Astrocyte (in vitro differentiated cells and primary cell): ENCODE measurements at places on chromosomes 13 and 19. TPM values are rescaled to one million over a fixed set of nuclear protein-coding genes. Genes with fewer than 3 reads are reported as not detected.

GRCh38 chr13:98905199-98905598, 72.7 kb downstream of the DOCK9 start:
- DNase-seq, result no peak

DNA sequence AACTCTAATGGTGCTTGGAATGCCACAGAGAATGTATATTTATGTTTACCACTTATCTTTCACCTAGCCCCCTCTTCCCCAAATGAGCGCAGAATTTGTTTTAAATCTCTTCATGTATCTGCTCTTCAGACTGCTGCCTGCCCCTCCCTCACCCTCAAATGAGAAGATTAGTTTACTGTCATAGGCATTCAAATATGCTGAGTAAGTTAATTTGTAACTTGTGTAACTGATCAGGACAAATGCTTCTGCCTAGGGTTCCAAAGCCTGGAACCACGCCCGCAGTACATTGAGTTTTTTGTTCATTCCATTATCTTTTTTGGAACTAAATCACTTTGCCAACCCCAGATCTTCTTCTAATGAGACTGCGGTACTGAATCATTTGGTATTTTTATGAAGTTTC, 74.5 kb downstream of the ATP8A2 start:
- DNase-seq, result no peak

Gene TICAM1
- total RNA-seq, result 10.0 TPM in 2 replicates

DNA sequence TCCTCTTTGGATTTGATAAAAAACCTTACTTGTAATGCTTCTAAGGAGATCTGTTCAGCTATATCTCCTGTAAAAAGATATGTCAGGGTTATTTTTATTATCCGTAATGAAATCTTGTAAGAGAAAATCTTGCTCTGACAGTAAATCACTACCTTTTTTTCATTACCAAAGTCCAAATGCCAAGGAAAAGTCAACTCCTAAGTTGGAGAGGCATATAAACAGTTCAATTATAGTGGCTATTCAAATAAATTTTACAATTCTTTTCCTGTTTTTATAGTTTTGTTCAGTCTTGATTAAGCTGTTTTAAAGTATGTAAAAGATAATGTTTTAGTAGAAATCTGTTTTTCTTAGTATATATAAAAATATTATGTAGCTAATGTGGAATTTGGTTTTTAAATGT, 9.0 kb downstream of the KCTD4 start:
- no peak for DNase-seq

Gene TMEM238
- 1.4 and 2.1 TPM in 2 replicates for total RNA-seq
